Right atrium auricular region (tissue), 2 donors: ENCODE measurements at places on chromosomes 7 and 10. TPM values are rescaled to one million over a fixed set of nuclear protein-coding genes. Genes with fewer than 3 reads are reported as not detected.

DNA sequence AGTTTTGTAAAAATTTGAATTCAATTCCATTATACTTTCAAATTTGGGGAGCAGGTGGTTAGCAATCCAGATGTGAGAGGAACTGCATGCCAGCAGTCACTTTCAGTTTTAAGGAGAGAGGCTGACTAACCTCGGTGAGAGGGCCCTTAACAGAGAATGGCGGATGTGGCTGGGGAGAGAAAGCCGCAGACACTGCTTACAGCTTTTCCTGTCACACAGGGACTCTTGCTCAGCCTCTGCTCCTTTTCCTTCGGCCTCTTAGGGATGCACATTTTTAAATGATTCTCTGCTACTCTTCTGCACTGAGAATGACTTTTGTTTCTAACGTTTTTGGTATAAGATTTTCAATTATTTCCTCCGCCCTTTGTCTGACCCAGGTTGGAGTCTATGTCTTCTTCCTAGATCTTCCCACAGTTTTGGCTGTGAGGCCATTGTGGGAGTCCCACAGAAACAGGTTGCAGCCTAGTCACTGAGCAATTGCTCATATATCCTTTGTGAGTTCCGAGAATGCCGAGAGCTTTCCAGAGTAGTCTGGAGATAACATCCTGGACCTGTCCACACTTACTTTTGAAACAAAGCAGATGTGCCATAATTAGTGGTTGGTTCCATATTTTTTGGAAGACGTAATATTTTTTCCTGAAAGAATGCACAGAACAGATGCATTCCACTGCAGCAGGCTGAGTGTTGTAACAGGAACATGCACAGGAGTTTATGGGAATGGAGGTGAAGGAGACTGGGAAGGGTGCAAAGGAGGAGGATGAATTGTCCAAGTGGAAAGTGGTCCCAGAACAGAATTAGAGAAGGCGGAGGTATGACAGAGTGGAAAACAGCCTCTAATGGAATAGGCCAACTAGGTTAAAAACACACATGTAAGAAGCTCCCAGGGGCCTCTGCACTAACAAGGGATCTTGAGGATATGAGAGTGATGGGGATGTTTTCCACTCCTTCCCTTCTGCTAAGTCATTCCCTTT lies 168.0 kb upstream of the ZNF32 start:
- no peak for DNase-seq

DNA sequence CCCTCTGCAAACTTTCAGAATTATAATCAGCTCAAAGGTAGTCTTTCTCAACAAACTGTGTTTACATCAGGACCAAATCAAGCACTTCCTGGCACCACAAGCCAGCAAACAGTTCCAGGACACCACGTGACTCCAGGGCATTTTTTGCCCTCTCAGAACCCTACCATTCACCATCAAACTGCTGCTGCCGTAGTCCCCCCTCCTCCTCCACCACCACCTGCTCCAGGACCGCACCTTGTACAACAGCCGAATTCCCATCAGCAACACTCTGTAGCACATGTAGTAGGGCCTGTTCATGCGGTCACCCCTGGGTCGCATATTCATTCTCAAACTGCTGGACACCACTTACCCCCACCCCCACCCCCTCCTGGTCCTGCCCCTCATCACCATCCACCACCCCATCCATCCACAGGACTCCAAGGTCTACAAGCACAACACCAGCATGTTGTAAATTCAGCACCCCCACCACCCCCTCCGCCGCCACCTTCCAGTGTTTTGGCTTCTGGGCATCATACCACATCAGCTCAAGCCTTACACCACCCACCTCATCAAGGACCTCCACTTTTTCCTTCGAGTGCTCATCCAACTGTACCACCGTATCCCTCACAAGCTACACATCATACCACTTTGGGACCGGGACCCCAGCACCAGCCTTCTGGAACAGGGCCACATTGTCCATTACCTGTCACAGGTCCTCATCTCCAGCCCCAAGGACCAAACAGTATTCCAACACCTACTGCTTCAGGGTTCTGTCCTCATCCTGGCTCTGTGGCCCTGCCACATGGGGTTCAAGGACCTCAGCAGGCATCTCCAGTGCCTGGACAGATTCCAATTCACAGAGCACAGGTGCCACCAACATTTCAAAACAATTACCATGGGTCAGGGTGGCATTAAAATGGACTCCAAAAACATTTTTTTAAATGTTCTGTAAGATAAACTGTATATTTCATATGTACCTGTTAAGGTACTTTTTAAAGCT lies 98.7 kb downstream of the KMT2E start:
- no peak for DNase-seq

GRCh38 chr10:75916906-75917305 lies 485.5 kb downstream of the LRMDA start:
- DNase-seq, result no peak

GRCh38 chr10:19043431-19043830 lies 5.2 kb upstream of the MALRD1 start:
- no peak for DNase-seq

GCK gene
- total RNA-seq, result 21.0 TPM

TMEM196 gene
- not detected for total RNA-seq

CFAP43 gene
- total RNA-seq, result 0.12 TPM

RP9 gene
- total RNA-seq, result 19.8 TPM
